Suppressor macrophage (primary cell): ENCODE measurements at places on chromosomes 4 and X.

- no peak for DNase-seq
These were observed 30.9 kb downstream of the RASSF6 start for GRCh38 chr4:73589261-73589847.

- no peak for DNase-seq
These were observed 64.4 kb downstream of the TBC1D19 start for GRCh38 chr4:26648260-26648659.

- no peak for DNase-seq
These were observed 5.9 kb downstream of the ZFYVE28 start for GRCh38 chr4:2412534-2412884.

GRCh38 chr4:131046821-131047220, 1950.9 kb downstream of the C4orf33 start:
- DNase-seq = no peak

DNA sequence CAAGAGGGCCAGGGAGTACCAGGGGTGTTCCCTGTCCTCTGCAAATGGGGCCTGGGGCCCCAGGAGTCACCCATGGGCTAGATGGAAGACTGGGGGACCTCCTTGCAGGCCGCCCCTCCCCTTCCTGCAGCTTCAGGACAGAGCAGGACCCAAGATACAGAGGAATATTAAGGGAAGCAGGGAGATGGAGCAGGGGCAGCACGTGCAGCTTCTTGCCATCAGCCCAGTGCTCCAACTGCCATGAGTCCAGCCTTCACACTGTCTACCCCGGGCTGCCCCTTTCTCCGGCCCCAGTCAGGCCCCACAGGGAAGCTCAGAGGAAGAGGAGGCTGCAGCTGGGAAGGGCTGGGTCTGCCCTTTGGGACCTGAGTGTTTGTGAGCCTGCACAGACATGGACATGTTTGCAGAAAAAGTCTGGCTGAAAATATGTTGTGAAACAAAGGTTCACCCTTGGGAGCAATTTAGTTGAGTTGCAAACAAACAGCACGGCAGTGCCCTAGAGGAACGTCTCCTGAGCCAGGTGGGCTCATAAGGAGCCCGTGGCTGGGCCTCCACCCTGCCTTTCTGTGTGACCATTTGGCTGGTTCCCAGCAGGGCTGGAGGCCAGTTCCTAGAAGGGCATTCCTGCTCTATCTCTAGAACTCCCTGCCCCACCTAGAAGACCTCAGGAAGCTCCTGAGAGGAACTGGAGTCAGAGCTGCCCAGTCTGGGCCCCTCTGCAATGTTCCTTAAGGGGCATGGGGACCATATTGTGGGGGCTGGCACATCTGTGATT, 8.9 kb downstream of the FATE1 start:
- no peak for DNase-seq

GRCh38 chrX:13940671-13941070, 89.0 kb downstream of the GEMIN8 start:
- DNase-seq = no peak

GRCh38 chr4:98260047-98260578, 1.1 kb upstream of the RAP1GDS1 start:
- no peak for DNase-seq
